Activated naive CD8-positive, alpha-beta T cell treated with anti-CD3 and anti-CD28 coated beads for 36 hours (primary cell): ENCODE measurements at places on chromosomes 5 and 9. TPM values are rescaled to one million over a fixed set of nuclear protein-coding genes. Genes with fewer than 3 reads are reported as not detected.

The ADAMTSL1 gene
- not detected for total RNA-seq

The N4BP3 gene
- total RNA-seq = 12.9 TPM

DNA sequence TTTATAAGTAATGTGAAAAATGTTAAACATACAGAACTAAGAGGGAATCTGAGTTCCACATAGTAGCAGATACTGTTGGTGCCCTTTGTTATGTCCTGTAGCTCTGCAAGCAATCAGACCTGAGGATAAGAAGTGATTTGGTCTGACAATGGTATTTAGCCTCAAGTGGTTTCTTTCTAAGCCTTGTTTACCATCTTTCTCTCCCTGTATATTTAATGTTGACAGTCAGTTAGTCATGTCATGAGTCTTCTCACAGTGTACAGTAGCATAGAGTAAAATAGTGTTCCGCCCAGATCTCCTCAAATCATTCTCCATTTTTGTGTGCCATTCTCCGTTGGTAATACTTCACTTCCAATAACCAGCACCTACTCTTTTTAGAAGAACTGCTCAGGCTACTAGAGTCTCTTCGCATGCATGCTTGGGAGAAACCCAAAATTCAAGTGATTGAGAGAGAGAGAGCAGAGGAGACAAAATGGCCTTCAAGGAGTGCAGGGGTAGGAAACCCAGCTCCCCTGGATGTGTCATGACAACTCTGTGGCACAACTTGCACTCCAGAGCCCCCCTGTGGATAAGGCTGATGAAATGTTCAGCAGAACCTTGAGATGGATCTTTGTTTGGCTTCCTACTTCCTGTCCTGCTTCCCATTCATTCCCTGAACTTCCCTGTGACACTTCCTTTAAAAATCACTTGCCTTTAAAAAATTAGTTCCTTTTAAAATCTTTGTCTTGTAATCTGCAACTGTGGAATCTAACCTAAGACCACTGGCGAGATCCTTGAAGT lies 129.2 kb upstream of the FST start:
- H3K27ac ChIP-seq = no peak overlapping the region
- H3K4me3 ChIP-seq = no peak overlapping the region
- DNase-seq = no peak
- no peaks in the 10 kb centered on the region for H3K36me3 ChIP-seq

GRCh38 chr9:114878879-114879564 lies 51.4 kb downstream of the TNFSF8 start:
- no peak for DNase-seq
- H3K4me1 ChIP-seq = peaks cover 5% of the 10 kb centered on the region
- H3K27me3 ChIP-seq = no peaks in the 10 kb centered on the region

DNA sequence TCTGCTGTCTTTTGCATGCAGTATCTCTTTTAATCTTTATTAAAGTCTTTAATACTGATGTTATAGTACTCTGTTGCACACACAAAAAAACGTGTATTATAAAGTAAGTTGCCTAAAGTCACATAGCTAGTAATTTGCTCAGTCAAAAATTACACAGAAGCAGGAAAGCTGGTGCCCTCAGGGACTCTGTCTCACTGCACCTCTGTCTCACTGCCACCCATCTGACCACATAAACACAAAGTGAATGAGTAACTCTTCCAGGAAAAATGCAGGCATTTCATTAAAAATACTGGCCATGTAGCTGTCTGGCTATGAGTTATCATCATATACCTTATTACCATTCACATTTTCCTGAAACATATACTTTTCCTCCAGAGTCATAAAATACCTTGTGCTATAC lies 591.7 kb downstream of the CSNK1G3 start:
- H3K4me3 ChIP-seq = no peak overlapping the region
- no peak overlapping the region for H3K27ac ChIP-seq
- peaks cover 4% of the 10 kb centered on the region for H3K27me3 ChIP-seq
- no peaks in the 10 kb centered on the region for H3K4me1 ChIP-seq

DNA sequence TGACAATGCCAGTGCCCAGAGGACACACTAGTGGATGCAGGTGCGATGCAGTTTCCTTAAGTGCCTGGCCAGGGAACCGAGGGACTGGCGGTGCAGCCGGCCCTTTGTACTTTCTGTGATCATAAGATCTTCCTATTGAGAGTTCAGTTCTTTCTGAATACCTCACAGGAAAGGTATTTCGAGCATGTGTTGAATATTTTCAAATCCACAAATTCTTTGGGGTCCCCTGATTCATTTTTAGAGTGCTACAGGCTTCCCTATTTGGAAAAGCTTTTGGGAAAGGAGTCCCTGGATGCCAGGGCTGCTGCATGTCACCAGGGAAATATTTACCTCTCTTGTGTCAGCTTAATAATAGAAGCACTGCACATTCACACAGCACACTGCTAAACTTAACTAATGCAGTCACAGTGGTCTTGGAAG lies 281.5 kb downstream of the GADD45G start:
- no peaks in the 10 kb centered on the region for H3K27me3 ChIP-seq
- H3K27ac ChIP-seq = no peak overlapping the region
- no peaks in the 10 kb centered on the region for H3K4me1 ChIP-seq

DNA sequence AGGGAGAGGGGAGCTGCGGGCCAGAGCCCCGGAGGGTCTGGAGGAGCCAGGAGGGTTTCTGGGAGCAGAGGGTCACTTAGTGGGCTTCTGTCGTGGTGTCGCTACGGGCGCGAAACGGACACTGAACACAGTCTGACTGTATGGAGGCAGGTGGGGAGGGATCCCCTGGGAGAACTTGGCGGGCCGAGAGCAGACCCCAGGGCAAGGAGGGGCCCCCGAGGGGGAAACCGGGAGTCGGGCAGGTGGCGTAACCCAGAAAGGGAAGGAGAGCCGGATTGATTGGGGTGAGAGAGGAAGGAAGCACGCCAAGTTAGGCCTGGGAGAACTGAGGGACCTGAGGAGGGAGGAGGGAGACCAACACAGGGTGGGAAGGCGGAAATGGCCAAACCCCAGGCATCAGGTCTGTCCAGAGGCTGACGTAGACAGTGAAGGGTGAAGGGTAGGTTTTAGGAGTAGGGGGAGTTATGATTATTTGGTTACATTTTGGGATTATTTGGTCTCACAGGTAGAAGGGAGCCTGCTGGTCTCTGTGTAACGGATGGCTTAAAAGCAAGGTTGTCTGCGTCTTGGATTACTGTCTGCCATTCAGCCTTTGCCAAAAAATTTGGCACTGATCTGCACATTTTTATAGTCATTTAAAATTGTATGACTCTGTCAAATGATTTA lies 3.3 kb upstream of the MSMP start:
- H3K27ac ChIP-seq = peak overlapping the region; percentile 96
- no peak for DNase-seq
- H3K27me3 ChIP-seq = no peaks in the 10 kb centered on the region

GRCh38 chr5:83343299-83343698 lies 128.2 kb upstream of the VCAN start:
- no peaks in the 10 kb centered on the region for H3K27me3 ChIP-seq
- peaks cover 21% of the 10 kb centered on the region for H3K36me3 ChIP-seq
- peaks cover 14% of the 10 kb centered on the region for H3K4me1 ChIP-seq
- no peak overlapping the region for H3K4me3 ChIP-seq

DNA sequence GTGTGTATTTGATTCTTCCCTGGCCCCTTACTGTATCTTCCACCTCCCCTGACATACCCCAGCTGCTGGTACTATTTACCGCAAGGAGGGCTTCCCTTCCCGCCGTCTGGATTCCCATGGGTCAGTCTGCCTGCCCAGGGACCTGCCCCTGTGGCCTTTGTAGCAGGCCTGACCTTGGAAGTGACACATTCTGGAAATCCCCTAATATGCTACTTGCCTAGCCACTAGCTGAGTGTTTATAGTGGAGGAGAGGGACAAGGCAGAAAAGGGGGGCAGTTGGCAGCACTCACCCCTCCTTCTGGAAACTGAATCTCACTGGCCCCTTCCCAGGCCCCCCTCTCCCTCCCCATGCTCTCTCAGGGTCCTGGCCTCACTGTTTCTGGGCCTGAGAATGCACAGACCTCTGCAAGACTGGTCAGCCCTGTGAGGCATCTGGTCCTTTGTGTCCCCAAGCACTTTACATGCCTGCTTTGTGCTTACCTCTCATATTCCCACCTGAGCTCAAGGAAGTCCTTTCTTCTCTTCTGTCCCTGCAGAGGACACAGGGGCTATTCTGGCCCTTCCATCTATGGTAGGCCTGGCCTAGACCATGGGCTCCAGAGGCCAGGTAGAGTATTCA lies 8.2 kb upstream of the CCL21 start:
- no peaks in the 10 kb centered on the region for H3K36me3 ChIP-seq
- no peak overlapping the region for H3K27ac ChIP-seq
- no peaks in the 10 kb centered on the region for H3K4me1 ChIP-seq

DNA sequence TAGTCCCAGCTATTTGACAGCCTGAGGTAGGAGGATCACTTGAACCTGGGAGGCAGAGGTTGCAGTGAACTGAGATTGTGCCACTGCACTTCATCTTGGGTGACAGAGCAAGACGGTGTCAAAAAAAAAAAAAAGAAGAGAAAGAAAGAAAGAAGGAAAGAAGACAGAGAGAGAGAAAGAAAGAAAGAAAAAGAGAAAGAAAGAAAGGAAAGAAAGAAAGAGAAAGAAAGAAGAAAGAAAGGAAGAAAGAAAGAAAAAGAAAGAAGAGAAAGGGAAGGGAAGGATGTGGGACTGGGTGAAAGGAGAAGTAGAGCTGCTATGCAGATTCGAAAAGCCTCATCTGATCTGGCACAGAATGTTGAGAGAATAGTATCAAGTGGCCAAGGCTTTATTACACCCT lies 23.7 kb upstream of the SCAMP1 start:
- H3K36me3 ChIP-seq = peaks cover 3% of the 10 kb centered on the region
- H3K27me3 ChIP-seq = peaks cover 6% of the 10 kb centered on the region
- DNase-seq = no peak
- no peak overlapping the region for H3K27ac ChIP-seq

The CEL gene
- 2.3 TPM for total RNA-seq

- peaks cover 23% of the 10 kb centered on the region for H3K4me1 ChIP-seq
- H3K4me3 ChIP-seq = no peak overlapping the region
- H3K27me3 ChIP-seq = no peaks in the 10 kb centered on the region
- no peak for DNase-seq
- H3K36me3 ChIP-seq = peaks cover 57% of the 10 kb centered on the region
Measured at GRCh38 chr5:128093368-128093767, 9.8 kb downstream of the SLC12A2 start.

The STPG3 gene
- total RNA-seq = not detected

- DNase-seq = no peak
- no peaks in the 10 kb centered on the region for H3K36me3 ChIP-seq
- H3K27me3 ChIP-seq = peaks cover 10% of the 10 kb centered on the region
- H3K4me3 ChIP-seq = no peak overlapping the region
- no peaks in the 10 kb centered on the region for H3K4me1 ChIP-seq
Measured at GRCh38 chr5:146586752-146587151, 70.8 kb upstream of the GPR151 start.

DNA sequence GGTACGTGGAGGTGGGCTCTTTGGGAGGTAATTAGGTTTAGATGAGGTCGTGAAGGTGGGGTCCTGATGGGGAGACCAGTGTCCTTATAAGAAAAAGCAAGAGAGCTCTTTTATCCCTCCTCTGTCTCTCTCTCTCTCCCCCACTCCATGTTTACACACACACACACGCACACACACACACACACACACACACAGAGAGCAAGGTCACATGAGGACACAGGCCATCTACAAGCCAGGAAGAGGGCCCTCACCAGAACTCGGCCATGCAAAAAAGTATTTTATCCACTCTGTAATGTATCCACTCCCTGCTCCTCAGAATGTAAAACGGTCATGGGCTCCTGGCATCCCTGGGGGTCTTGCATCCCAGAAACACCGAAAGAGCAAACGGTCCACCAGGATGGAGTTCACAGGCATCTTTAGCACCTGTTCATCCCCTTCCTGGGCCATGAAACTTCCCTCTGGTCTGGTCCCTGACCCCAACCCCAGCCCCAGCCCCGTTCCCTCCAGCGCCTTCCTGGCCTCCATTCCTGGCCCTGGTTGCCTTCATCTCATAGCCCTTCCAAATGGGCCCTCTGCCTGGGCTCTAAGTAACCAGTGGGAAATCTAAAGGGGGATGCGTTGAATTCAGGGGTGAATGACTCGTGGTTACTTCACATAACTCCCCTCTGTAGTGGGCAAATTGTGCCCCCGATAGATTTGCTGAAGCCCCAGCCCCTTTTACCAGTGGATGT lies 88.8 kb downstream of the NSUN2 start:
- no peaks in the 10 kb centered on the region for H3K27me3 ChIP-seq
- H3K4me3 ChIP-seq = no peak overlapping the region
- no peak overlapping the region for H3K27ac ChIP-seq
- H3K4me1 ChIP-seq = no peaks in the 10 kb centered on the region

- H3K4me1 ChIP-seq = no peaks in the 10 kb centered on the region
- H3K36me3 ChIP-seq = peaks cover 3% of the 10 kb centered on the region
- no peak overlapping the region for H3K4me3 ChIP-seq
- no peak for DNase-seq
- H3K27ac ChIP-seq = no peak overlapping the region
- H3K27me3 ChIP-seq = peaks cover 7% of the 10 kb centered on the region
Measured at GRCh38 chr9:126211441-126212074, 115.1 kb upstream of the MVB12B start.

- no peaks in the 10 kb centered on the region for H3K36me3 ChIP-seq
- H3K4me1 ChIP-seq = peaks cover 4% of the 10 kb centered on the region
- no peaks in the 10 kb centered on the region for H3K27me3 ChIP-seq
- H3K4me3 ChIP-seq = no peak overlapping the region
- DNase-seq = no peak
- no peak overlapping the region for H3K27ac ChIP-seq
Measured at GRCh38 chr9:97964901-97965300, 18.2 kb upstream of the ANP32B start.

- no peaks in the 10 kb centered on the region for H3K27me3 ChIP-seq
- no peaks in the 10 kb centered on the region for H3K4me1 ChIP-seq
- H3K27ac ChIP-seq = no peak overlapping the region
- no peak for DNase-seq
Measured at GRCh38 chr9:118640836-118641560, 728.2 kb downstream of the BRINP1 start.

The PCBD2 gene
- 7.6 TPM for total RNA-seq

DNA sequence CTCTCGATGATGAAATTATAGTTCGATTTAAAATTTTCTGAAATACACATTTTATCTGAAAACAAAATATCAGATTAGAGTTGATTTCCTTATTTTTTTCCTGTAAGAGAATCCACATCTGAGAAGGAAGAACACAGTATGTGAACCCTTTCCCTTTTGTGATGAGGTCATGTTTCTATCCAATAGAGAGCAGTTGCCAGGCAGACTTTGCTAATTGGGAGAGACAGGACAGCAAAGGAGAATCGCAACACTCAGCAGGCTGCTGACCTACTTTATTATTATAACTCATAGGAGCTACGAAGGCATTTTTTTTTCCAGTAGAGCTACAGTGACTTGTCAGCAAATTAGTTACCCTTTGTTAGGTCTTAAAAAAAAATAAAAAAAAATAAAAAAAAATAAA lies 242.1 kb downstream of the HCN1 start:
- no peak for DNase-seq
- no peaks in the 10 kb centered on the region for H3K27me3 ChIP-seq
- no peaks in the 10 kb centered on the region for H3K4me1 ChIP-seq
- no peaks in the 10 kb centered on the region for H3K36me3 ChIP-seq
- H3K27ac ChIP-seq = no peak overlapping the region
